Skeletal muscle cell (primary cell): ENCODE measurements at places on chromosomes 5 and 9.

GRCh38 chr5:135139381-135140134 lies 105.5 kb upstream of the PITX1 start:
- DNase-seq: peak; percentile 81

GRCh38 chr9:133929599-133929998 lies 62.5 kb downstream of the VAV2 start:
- DNase-seq: no peak

DNA sequence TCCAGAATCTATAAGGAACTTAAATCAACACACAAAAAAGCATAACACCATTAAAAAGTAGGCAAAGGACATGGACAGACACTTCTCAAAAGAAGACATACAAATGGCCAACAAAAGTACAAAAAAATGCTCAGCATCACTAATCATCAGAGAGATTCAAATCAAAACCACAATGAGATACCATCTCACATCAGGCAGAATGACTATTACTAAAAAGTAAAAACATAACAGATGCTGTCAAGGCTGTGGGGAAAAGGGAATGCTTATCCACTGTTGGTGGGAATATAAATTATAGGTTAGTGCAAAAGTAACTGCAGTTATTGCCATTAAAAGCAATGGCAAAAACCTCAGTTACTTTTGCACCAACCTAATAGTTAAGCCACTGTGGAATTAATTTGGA lies 32.2 kb upstream of the SPATA31D4 start:
- no peak for DNase-seq

DNA sequence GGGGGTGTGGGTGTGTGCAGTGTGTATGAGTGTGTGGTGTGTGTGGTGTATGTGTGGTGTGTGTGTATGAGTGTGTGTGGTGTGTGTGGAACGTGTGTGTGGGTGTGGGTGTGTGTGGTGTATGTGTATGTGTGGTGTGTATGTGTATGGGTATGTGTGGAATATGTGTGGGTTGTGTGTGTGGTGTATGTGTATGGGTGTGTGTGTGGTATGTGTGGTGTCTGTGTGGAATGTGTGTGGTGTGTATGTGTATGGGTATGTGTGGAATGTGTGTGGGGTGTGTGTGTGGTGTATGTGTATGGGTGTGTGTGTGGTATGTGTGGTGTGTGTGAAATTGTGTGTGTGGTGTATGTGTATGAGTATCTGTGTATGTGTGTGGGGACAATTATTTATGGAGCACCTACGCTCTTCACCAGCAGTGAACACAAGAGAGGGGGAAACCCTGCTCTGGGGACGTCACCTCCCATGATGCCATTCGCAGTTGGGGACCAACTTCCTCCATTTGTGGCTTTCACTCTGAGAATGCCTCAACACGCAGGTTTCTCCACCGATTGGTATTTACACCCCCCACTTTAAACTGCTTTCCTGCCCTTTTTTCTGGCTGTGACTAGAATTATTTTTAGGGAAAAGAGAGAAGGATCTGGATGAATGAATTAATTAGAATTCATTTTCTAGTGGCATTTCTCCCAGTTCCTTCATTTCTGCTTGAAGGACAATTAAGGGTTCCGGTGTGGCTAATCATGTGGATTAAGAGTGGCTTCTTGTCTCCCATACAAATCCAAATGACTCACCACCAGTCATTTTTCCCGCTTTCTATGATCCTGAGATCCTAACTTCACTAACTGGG lies 238.1 kb downstream of the ROR2 start:
- no peak for DNase-seq

DNA sequence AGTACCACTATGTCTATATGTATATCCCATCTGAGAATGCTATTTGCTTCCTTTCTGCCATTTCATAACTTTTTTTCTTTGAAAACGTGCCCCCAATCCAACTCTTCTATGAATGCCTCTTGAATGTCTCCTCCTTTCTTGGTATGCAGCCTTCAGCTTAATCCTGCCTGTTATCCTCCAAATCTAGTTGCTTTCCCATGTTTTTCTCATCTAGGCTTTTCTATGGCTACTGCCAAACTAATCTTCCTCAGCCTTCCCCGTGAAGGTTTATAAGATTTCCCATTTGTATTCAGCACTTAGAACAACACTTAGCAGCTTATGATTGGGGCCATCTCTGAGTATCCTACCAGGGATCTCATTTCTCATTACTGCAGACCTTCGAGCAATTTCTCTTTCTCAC lies 2.5 kb downstream of the TGFBR1 start:
- no peak for DNase-seq

- no peak for DNase-seq
These were observed 1.9 kb upstream of the RGS14 start for GRCh38 chr5:177355868-177356168.

GRCh38 chr9:37944266-37944650 lies 40.3 kb upstream of the SLC25A51 start:
- no peak for DNase-seq

GRCh38 chr9:34710023-34710422 lies at the start of gene CCL21:
TSS of gene CCL21 (minus strand) at chr9:34710136. CDS start at chr9:34710066, 70 bp downstream.
- no peak for DNase-seq

DNA sequence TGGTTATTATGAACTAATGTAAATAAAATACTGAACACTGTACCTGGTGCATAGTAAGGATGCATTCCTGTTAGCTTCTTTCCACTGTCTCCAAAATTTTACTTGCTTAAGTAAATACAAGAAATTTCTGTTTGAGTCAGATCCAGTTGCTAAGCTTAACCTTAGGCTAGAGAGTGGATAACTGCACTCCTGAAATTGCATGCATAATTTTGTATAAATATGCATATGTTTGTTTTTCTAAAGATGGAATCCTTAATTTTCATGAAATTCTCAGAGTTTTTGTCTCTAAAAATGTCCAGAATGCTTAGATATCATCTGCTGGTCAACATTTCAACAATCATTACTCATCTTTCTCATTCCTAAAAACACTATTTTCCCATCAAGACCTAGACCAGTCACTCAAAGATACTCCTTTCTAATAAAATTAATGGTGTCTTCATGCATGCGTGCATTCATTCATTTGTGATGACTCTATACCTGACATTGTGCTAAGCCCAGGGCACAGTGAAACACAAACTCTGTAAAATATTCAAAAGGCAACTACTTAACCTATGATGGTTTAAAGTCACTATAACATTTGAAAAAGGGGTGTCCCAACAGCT lies 284.8 kb downstream of the SEC61B start:
- DNase-seq: no peak

GRCh38 chr5:116546033-116546742 lies 28.4 kb downstream of the SEMA6A start:
- no peak for DNase-seq

DNA sequence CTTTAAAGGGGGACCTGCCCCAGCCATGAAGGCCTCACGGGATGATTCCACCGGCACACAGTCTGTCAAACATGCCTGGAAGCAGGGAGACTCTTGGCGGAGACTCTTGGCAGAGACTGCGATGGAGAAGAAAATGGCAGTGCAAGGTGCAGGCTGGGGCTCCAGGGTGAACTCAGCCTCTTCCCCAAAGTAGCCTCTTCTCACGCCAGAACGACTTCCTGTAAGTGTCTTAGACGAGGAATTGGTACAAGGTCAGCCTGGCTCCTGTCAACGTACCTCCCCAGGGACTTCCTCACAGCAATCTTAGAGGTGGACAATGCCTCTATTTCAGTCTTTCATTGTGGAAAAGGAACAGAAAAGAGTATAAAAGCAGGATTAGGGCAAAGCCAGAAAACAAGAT lies 109.3 kb downstream of the UGCG start:
- no peak for DNase-seq

DNA sequence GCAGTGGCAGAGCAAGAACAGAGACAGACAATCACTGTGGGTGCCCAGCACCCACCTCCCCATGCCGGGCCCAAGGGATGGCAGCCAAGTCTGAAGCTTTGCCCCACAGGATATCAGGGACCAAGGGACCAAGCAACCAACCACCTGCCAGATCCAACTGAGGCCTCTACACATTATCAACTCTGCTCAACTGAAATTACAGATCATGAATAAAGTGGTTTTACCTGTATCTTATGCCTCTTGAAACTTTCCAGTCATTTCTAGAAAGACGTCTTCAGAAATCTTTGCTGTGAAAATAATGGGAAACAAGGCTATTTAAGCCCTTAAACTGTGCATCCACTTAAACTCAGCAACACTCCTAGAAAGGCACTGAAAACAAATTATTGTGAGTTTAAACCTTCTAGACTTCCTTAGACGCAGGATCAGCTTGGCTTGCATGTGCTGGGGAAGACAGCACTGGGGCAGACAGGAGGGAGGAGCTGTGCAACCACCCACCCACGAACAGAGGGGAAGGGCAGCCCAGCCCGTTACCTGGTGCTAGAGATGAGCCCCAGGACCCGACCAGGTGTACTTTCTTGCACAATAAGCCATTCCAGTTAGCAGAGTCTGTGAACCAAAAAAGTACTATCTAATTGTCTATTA lies 80.0 kb downstream of the SEMA4D start:
- no peak for DNase-seq

DNA sequence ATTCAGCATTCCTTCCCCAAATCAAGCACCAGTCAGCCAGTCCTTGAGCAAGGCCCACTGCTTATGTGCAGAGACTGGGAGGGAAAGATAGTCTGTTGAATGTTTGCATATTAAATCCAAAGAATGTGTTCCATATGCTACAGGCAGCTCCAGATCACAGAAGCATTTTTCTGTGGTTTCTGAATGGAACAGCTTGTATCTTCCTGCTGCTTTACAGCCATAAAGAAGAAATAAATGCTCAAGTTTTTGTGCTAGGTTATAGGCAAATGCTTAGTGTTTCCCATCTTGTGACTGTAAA lies 310.3 kb downstream of the TRIM36 start:
- no peak for DNase-seq

GRCh38 chr5:134248256-134248655 lies 22.4 kb upstream of the PPP2CA start:
- DNase-seq: no peak

- no peak for DNase-seq
These were observed at the start of gene PCDH12 for GRCh38 chr5:141958113-141958512. TSS of gene PCDH12 (minus strand) at chr5:141958202. CDS start at chr5:141957851, 351 bp downstream.

GRCh38 chr5:440401-441201 lies 2.4 kb upstream of the EXOC3 start:
- DNase-seq: no peak

DNA sequence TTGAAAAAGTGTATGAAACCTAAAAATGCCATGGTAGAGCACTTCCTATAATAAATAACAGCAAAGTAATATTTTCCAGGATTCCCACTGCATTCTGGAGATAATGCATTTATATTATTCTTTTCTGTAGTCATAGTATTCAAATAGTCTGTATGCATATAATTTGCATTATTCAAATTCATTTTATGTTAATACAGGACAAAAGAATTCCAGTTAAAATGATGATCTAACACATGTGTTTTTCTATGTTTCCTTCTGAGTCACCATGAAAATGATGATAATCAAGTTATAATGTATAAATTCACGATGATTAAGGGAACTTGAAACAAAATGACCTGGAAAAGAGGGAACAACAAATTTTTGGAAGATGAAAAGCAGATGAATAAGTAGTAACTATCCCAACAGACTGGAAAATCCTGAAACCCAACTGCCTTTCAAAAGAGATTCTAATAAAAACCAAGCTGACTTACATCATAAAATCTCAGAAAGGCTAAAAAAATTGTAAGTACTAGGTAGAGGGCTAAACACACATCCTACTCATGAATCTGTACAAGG lies 358.6 kb upstream of the PAPPA start:
- DNase-seq: no peak

DNA sequence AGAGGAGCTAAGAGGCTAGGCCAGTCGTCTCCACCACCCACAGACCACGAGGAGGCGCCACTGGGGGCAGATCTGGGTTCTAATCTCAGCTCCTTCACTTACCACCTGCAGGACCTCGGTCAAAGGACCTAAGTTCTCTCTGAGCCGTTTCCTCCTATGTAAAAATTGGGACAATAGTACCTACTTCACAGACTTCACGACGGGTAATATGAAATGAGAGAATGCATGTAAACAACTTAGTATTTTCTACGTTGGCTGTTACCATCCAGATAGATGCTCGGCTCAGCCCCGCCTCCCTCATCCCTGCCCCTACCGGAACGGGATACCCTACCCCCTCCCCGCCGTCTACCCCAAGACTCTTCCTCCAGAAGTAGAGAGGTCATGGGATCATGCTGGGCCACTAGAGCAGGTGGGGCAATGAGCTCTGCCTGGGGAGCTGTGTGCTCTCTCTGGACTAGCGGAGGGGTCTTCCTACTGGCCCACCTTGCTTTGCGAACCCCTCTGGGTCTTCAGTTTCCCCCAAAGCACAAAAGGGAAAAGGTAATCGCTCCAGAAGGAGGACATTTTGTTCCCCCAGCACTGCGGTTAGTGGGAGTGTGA lies 541 bp downstream of the GNPDA1 start:
- no peak for DNase-seq

- DNase-seq: peak; percentile 90
These were observed at the start of gene SETX for GRCh38 chr9:132354637-132355355. TSS of gene SETX (minus strand) at chr9:132354986. CDS start at chr9:132349428, 5,558 bp downstream.

GRCh38 chr9:9820436-9820835 lies 792.4 kb downstream of the PTPRD start:
- DNase-seq: no peak

- DNase-seq: no peak
These were observed 6.8 kb downstream of the ENC1 start for GRCh38 chr5:74633695-74634094.

- peak; percentile 1 for DNase-seq
These were observed 11.8 kb upstream of the ZDHHC11 start for GRCh38 chr5:862367-863243.

- DNase-seq: no peak
These were observed 37.4 kb downstream of the C9orf50 start for GRCh38 chr9:129583308-129584038.

DNA sequence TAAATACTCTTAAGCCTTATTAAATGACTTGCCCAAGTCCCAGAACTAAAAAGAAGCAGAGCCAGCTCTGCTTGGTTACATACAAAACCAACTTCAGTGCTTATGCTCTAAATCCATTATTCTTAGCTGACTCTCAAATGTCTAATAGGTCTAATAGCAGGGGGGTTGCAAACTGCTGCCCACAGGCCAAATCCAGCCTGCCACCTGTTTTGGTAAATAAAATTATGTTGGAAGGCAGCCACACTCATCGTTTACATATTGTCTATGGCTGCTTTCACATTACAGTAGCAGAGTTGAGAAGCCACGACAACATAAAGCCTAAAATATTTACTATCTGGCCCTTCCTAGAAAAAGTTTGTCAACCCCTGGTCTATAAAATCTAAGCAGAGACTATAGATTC lies 69.0 kb downstream of the KLHL3 start:
- no peak for DNase-seq

- DNase-seq: no peak
These were observed 19.6 kb downstream of the SPRY4 start for GRCh38 chr5:142305211-142305610.

DNA sequence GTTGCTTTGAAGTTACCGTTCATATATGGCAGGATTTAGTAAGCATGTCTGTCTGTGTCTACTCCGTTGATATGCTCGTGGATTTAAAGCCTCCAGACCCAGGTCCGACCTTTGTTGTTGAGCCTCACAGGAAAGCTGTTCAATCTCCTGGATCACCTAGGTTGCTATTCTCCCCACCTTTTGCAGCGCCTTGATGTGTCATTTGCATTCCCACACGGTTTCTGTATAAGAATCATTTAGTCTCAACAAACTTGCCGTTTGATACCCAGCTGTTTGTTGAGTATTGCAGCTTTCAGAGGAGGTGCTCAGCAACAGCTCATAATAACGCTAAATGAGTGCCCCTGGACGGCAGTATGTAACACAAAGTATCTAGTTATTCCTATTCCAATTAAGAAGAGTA lies 1.2 kb upstream of the ADGRV1 start:
- DNase-seq: no peak
